ENCODE measurements at places on chromosomes 11 and 22.
A peak's percentile ranks its signal among the peaks of the same experiment; 100 is the strongest.

GRCh38 chr11:119515771-119516400 is 92.9 kb upstream of the THY1 start:
- no peak for DNase-seq

GRCh38 chr22:46031965-46032851 is 55.2 kb upstream of the WNT7B start:
- no peak for DNase-seq

GRCh38 chr11:44760917-44761550 is 34.3 kb downstream of the TSPAN18 start:
- DNase-seq: no peak

GRCh38 chr11:120784566-120785251 is 239.2 kb upstream of the TBCEL start:
- no peak for DNase-seq

- DNase-seq: no peak
Observed at GRCh38 chr22:48943567-48944432, 883.9 kb downstream of the BRD1 start.

GRCh38 chr11:95101935-95102334 is 12.3 kb downstream of the ENDOD1 start:
- no peak for DNase-seq

DNA sequence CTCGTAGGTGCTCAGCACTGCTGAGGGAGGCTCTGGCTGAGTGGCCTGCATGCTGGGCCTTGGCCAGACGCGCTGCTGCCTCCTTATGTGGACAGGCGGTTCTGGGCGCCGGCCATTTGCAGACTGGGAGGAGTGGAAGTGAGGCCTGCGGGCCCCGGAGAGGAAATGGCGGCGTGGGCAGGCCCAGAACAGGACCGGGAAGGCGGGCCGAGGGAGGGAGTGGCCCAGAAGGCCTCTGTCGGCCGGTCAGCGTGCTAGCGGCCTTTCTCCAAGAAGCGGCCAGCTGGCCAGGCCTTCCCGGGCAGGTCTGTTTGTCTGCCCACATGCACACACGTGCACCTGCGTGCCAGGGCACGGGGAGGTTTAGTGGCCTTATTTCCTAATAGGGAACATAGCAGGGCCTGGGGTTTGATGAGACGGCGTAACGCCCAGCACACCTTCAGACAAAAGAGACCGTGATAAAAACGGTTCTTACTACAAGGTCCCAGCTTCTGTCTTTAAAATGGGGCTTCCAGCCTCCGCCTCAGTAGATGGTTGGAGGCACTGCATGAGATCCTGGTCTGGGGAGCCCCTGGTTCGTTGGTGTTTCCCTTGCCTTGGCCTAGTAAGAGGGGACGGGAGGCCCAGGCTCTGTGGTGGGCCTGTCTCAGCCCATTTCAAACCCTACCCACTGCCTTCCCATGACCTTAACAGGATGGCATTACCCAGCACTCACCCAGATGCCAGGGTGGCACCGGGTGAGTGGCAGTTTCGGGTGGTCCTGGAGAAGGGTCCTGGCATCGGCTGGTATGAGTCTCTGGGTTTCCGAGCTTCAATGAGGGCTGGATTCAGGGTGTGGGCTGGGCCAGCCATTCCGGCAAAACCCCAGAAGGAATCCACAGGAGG is 65.1 kb upstream of the PPARA start:
- DNase-seq: no peak

DNA sequence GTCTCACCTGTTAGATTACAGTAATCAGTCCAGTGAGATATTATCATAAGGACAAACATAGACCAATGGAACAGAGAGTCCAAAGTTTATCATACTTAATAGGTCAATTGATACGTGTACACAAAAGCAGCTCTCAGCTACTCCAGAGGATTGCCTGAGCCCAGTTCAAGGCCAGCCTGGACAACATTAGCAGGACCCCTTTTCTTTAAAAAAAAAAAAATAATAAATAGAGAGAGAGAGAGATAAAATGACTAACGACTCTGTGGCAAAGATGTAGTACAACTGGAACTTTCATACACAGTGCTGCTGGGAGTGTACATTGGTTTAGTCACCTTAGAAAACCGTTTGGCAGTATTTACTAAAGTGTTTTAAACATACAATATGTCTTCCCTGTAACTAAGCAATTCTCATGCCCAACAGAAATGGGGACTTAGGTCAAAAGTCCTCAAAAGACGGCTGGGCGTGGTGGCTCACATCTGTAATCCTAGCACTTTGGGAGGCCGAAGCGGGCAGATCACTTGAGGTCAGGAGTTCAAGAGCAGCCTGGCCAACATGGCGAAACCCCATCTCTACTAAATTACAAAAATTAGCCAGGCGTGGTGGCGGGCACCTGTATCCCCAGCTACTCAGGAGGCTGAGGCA is 10.6 kb downstream of the SNX32 start:
- no peak for DNase-seq

- no peak for DNase-seq
Observed at GRCh38 chr11:130603335-130603906, 155.0 kb downstream of the ADAMTS15 start.

DNA sequence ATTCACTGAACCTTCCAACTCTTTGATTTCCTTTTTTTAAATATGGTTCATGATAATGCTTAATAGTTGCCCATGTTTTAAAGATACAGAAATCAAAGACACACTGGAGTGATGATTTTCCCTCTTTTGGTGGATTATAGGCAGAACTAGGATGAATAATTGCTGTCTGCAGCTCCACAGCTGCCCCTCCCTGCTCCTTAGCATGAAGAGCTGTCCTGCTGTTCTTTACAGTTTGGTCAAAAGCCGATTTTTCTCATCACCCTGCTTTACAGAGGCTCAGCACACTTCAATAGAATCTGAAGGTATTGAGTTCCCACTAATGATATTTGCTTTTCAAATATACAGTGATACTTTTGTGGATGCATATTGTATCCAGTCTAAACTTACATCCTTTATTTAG is 202.6 kb downstream of the AASDHPPT start:
- no peak for DNase-seq

GRCh38 chr11:46718155-46719019 is 626 bp upstream of the F2 start:
- DNase-seq: no peak

GRCh38 chr22:23909296-23909898 is 15.2 kb downstream of the MIF start:
- DNase-seq: no peak

DNA sequence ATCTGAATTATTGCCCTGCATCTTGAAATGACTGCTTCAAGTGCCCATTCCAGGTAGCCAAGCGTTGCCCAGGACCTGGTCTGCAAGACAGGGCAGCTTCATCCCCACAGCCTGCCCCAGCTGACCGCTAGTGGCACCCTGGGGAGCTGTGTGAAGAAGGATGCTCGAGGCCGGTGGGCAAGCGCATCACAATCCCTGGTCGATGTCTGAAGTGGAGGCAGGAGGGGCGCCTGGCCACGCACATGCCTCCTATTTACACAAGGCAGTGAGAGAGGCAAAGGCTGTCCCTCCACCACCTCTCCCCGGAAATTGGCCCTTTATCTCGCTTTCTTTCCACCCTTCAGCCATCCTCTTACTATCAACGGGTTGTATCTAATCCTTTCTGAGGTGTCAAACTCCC is 28.1 kb upstream of the PHF21A start:
- DNase-seq: no peak

DNA sequence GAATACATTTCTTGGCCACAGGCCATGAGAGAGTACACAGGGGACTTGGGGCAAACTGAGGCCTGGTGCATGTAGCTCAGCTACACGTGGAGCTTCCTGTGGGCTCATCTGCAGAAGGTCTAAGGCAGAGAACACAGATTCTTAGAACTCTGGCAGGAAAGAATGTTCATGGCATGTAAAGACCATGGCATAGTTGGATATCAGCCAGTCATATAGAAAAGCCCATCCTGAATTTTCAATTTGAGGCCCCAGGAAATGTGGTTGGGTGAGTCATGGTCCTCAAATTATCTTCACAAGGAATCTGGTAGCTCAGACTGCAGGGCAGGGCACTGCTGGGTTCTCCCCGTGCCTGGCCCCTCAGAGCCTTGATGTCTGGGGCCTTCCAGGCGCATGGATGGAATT is 13.7 kb upstream of the ST3GAL4 start:
- no peak for DNase-seq

GRCh38 chr11:103070142-103070541 is 21.8 kb downstream of the DCUN1D5 start:
- peak; percentile 35 for DNase-seq

GRCh38 chr11:73156686-73157085 is 14.6 kb upstream of the FCHSD2 start:
- DNase-seq: no peak

GRCh38 chr11:129533395-129533794 is 157.7 kb downstream of the BARX2 start:
- DNase-seq: no peak

DNA sequence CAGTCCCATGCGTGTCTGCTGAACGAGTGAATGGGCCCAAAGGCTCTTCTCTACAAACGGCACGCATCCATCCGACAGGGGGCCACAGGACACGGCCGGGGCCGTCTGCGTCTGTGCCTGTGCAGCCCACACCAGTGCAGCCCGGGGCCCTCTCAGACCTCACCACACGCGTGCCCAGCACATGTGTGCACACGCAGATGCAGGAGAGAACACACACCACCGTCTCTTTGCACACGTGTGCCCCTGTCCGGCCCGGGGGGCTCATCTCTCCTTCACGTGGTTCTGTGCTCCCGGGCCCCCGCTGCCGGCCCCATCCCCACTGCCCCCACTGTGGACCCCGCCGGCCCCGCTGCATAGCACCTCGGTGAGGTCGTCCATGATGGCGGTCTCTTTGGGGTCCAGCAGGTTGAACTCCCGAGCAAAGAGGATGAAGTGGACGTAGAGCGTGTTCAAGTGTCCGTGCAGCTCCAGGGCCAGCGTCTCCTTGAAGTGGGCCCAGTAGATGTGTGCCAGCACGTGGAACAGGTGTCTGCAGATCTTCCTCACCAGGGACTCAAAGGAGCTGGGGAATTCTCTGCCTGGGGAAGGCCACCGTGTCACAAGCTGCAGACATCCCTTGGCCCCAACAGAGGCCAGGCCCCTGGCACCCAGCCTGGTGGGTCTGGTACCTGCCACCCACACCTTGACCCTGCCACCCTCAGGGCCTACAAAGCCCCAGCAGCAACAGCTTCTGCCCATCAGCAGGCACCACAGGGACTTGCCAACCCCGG is 16.5 kb downstream of the MOB2 start:
- no peak for DNase-seq

- peak; percentile 42 for DNase-seq
Observed at GRCh38 chr11:118339281-118339961, 3.1 kb downstream of the CD3D start.

All from CD4-positive, CD25-positive, alpha-beta regulatory T cell (primary cell).